ENCODE measurements at places on chromosomes 5 and 9.

- no peak for DNase-seq
Measured at GRCh38 chr9:9004810-9005209, 1205.2 kb upstream of the DMAC1 start.

GRCh38 chr9:133050781-133051180 is 11.0 kb upstream of the CEL start:
- no peak for DNase-seq

GRCh38 chr9:87573841-87574342 is 76.2 kb downstream of the DAPK1 start:
- no peak for DNase-seq

- no peak for DNase-seq
Measured at GRCh38 chr5:166401391-166401790, 1890.1 kb upstream of the WWC1 start.

DNA sequence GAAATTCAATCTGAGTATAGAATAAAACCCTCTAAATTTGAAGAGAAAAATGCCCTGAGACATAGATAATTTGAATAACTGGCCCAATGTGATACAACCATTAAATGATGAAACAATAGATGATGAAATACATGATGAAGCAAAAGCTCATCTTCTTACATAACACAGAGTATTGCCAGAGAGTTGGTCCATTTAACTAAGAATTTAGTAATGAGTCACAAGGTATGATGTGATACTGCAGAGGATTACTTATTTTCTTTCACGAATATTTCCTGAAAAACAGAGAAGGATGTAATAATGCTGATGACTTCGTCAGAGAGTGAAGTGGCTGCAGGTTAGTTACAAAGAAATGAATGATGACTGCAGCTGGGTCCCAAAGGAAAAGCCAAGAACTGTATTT is 379.3 kb downstream of the CDH12 start:
- DNase-seq, result no peak

GRCh38 chr9:7739595-7739994 is 60.0 kb downstream of the DMAC1 start:
- no peak for DNase-seq

GRCh38 chr5:151958111-151958510 is 33.5 kb upstream of the GLRA1 start:
- no peak for DNase-seq

GRCh38 chr5:174329738-174330137 is 284.2 kb downstream of the NSG2 start:
- DNase-seq, result no peak

GRCh38 chr5:1359031-1359645 is 14.2 kb upstream of the CLPTM1L start:
- DNase-seq, result no peak

DNA sequence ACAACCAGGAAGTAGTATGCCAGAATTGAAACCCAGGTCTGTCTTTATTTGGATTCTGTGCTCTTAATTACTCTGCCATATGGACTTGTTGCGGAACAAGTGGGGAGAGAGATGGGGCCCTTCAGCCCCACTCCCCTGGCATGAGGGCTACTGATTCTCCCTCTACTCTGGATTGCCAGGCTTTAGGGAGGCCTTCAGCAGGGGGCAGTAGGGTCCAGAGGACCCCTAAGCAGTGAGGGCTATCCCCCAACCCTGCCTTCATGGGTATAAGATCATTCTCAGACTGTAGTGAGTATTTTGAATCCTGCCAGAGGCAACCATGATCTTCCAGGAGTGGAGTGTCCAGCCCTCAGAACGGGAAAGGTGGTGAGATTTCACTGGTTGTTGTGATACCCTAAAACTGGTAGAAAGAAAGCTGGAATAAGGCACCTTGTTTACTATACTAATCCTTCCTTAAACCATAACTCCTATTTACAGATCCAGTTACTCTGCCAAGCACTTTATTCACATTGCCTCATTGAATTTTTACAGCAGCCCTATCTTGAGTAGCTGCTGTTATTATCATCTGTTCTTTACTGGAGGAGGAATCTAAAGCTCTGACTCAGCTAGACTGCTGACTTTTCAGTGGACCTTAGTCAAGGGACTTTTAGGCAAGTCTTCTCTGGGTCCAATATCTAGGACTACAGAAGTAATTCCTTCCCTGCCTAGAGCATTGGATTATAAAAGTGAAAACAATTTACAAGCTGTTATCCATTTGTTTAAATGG is 31.3 kb upstream of the LARP1 start:
- DNase-seq, result peak; percentile 62

DNA sequence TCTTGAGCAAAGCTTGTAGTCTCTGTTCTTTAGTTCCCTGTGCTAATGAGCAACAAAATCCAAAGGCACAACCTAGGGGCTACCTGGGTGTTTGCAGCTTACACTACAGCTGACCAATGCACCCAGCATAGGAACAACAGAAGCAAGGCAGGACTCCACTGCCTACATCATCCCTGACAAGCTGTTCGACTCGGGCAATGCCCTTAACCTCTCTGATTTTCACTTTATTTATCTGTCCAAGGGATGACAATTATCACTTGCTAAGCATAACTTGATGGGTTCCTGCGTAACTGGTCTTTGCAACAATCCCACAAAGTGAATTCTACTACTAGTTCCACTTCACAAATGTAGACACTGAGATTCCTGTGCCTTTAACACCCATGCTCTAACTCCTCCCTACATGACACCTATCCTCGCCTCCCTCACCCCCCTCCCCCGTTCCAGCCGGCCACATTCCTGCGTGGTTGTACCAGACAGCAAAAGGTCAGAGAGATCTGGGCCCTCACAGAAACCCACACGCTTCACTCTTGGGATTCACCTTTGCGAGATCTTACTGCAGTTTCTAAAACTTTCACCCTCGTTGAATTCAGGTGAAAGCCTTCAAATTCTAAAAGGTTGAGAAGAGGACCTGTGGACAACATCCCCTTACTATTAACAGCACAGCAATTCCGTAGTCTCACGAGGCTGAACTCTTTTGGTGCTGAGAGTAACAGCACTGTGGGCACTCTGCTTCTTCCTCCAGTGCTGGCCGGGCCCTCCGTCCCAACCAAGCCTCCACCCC is 995 bp downstream of the IPPK start:
- DNase-seq, result peak; percentile 84

- no peak for DNase-seq
Measured at GRCh38 chr5:124889850-124890249, 143.4 kb upstream of the ZNF608 start.

DNA sequence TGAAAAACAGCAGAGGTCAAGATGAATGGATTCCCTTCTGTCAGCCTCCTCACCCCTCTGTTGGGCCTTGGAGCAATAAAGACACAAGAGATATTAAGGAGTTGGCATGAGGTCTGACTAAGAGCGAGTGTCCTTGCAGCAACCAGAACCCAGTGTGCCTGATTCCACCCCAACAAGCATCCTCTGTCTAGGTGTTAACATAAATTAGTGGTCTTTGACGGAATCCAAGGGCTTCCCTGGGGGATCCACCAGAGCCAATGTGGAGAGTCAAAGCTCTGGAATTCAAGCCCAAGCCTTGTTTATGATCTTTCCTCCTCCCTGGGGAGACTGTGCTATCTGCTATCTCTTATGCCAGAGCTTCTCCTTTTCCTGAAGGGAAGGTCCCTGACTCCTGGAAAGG is 128.1 kb upstream of the SMIM23 start:
- DNase-seq, result no peak

DNA sequence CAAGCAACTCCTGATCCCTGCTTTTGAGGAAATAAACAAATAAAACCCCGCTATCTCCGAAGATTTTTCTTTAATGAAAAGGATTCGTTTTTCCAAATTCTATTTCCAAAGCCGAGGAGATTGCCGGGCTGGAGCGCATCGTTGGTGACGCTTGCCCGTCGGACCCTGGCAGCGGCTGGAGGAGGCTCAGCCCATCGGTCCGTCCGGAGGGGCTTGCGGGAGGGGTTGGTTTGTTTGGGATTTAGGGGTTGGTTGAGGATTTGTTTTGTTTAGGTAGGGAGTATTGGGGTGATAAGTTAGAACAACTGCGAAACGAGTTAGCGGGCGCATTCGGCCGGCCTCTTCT is 20.8 kb downstream of the URM1 start:
- DNase-seq, result no peak

GRCh38 chr5:84696651-84697050 is 312.0 kb upstream of the EDIL3 start:
- DNase-seq, result no peak

DNA sequence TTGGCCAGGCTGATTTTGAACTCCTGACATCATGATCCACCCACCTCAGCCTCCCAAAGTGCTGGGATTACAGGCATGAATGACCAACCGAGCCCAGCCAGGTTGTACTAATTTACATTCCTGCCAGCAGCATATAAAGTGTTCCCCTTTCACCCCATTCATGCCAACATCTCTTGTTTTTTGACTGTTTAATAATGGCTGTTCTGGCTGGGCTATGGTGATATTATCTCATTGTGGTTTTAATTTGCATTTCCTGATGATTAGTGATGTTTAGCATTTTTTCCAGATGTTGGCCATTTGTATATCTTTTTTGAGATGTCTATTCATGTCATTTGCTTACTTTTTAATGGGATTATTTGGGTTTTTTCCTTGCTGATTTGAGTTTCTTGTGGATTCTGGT is 87.3 kb downstream of the INVS start:
- no peak for DNase-seq

- peak; percentile 41 for DNase-seq
Measured at GRCh38 chr9:73577848-73578247, 426.2 kb downstream of the ANXA1 start.
